ENCODE measurements at places on chromosomes 6 and 20.

- DNase-seq, result no peak
Observed at GRCh38 chr6:2764610-2765165, 505 bp upstream of the WRNIP1 start.

GRCh38 chr6:115220551-115221159, 840.0 kb downstream of the FRK start:
- no peak for DNase-seq

GRCh38 chr6:30547454-30547853, 8.8 kb downstream of the GNL1 start:
- DNase-seq, result no peak

- no peak for DNase-seq
Observed at GRCh38 chr6:106858653-106859092, 115.9 kb downstream of the CD24 start.

GRCh38 chr6:11072101-11072500, 21.5 kb upstream of the SMIM13 start:
- DNase-seq, result no peak

DNA sequence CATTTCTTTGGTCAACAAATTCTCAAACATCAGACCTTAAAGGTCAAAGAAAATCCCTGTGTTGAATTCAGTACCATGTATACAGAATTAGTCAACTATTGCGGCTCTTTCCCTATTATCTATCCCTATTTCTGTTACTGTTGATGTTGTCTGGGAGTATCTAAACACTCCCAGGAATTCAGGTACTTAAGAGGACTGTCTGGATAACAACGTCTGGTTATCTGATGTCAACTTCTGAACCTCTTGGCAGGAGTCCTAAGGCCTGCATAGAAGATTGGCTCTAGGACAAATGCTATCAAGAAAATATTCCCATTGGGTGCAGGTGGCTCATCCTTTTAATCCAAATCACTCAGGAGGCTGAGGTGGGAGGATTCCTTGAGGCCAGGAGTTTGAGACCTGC, 255.6 kb downstream of the KHDC1L start:
- no peak for DNase-seq

GRCh38 chr6:156281266-156281665, 495.9 kb upstream of the ARID1B start:
- DNase-seq, result no peak

- no peak for DNase-seq
Observed at GRCh38 chr6:123575188-123575587, 61.6 kb downstream of the TRDN start.

- no peak for DNase-seq
Observed at GRCh38 chr6:75327807-75328206, 43.2 kb upstream of the TMEM30A start.

- DNase-seq, result peak; percentile 10
Observed at GRCh38 chr6:26250698-26251044, 114.3 kb upstream of the BTN3A2 start.

DNA sequence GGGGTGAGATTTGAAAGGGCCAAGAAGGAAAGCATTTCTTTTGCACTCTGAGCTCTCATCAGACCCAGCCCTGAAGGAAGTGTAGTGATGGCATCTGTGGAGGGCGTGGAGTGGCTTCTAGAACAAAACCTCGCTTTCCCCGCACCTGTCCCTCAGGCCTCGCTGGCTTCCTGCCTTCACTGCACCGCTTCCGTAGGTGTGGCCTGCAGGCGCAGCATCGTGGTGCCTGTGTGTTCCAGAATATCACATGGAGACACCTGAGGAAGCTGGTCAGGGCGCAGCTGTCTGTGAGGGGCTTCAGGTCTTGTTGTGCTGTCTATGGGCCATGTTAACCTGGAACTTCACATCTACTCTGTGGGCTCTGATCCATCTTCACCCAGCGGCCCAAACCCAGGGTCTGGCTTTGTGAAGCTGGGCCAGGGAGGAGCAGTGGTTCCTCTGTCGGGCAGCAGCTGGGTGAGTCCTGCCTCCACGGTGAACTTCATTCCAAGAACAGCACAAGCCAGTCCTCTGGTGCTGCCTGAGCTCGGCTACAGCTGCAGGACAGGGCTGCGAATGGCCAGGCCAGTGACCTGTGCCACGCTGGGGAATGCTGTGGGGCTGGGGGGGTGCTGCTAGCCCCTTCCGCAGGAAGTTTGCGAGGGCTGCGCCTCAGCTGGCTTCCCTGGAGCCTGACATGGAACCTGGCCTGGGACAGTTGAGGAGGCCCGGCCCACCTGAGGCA, 40.9 kb downstream of the DSTN start:
- DNase-seq, result no peak

DNA sequence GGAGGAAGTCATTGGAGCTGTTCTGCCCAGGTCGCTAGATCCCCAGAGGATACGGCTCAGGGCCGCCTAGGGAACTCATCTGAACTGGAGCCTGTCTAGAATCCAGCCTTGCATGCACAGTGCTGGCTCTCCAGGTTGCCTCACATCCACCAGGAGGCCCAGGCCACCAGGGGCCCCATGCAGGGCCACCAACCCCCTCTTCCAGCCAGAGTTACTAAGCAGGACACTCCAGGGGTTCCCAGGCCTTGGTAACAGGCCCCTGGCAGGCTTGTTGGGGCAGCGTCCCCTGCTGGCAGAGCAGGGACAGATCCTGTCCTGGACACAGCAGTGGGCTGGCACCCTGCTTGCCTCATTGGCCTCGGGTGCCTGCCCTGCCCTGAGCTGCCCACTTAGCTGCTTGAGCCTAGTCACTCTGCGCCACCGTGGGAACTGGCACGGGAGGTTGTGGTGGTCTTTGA, 35.3 kb downstream of the EFCAB8 start:
- DNase-seq, result no peak

DNA sequence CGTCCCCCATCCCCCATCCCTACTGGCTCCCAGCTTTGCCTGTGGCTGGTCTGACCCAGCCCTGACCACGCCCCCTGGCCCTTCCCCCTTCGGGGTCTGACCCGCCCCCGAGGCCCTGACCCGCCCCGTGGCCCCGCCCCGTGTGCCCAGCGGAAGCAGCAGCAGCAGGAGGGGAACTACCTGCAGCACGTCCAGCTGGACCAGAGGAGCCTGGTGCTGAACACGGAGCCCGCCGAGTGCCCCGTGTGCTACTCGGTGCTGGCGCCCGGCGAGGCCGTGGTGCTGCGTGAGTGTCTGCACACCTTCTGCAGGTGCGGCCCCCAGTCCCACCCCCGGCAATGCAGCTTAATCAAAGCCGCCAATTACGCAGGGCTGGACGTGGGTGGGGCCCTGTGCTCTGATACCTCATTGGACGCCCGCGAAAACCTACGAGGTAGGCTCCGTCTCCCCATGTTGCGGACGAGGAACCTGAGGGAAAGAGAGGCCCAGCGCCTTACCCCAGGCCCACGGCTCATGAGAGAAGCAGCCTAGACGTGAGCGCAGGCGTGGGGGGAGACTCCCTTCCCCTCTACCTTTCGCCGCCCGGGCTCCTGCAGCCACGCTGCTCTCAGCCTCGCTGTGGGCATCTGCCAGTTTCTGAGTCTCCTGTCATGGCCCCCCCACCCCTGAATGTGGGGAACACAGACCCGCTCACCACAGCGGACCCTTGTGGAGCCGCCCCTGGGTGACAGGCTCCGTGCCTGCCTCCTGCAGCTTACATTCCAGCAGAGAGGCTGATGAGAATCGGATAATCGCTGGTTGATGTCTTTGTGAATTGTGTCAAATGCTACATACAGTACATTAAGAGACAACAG, 12.8 kb downstream of the RBCK1 start:
- DNase-seq, result no peak

GRCh38 chr20:54113566-54113965, 43.2 kb upstream of the BCAS1 start:
- DNase-seq, result no peak

DNA sequence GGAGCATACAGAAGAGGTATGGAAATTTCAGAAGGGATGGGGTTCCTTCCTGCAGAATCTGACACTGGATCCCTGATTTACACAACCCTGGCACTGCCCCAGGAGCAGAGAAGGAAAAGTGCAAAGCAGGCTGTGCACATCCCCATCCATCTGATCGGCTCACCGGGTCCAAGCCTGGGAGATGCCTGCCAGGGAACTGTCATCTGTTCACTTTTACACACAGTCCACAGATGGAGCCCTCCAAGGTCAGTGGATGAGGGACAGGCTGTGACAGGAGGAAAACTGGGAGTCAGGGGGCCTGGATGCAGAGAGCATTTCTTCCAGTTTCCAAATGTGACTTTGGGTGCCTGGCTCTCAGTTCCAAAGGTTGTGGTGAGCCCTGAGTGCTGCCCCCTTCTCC, 11.0 kb upstream of the SYNDIG1 start:
- DNase-seq, result no peak

DNA sequence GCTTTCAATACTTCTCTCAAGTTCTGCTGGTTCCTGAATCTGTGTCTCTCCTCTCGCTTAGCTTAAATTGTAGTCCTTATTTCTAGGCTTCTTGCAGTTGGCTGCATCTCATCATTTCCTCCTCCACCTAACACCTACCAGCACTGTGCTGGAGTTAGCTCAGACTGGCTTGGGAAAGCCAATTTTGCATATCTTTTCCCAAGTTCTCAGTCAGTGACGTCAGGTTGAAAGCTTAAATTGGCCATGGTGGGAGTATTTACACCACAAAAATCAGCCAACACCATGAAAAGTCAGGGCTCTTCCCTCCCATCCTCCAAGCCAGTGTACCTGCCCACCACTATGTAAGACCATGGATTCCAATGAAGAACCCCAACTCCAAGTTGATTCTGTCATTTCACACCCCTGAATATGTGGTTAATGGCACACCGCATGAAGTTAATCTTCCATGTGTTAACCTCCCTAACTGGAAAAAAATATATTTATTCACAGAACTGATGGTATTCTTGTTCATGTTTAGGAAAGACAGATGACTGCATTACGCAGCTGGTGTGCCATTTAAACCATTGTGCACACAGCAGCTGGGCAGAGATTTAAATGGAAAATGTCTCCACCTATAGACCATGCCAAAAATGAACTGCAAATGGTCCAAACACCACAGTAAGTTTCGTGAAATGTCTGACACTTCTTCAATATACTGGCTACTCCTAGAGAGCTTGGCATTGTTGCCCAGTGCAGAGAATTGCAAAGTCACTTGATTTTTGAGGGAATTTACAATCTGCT, 274.1 kb upstream of the MAP3K7 start:
- DNase-seq, result no peak

GRCh38 chr6:123925842-123926399, 122.3 kb downstream of the NKAIN2 start:
- DNase-seq, result no peak

GRCh38 chr20:40880063-40880728, 148.4 kb upstream of the TOP1 start:
- DNase-seq, result no peak

DNA sequence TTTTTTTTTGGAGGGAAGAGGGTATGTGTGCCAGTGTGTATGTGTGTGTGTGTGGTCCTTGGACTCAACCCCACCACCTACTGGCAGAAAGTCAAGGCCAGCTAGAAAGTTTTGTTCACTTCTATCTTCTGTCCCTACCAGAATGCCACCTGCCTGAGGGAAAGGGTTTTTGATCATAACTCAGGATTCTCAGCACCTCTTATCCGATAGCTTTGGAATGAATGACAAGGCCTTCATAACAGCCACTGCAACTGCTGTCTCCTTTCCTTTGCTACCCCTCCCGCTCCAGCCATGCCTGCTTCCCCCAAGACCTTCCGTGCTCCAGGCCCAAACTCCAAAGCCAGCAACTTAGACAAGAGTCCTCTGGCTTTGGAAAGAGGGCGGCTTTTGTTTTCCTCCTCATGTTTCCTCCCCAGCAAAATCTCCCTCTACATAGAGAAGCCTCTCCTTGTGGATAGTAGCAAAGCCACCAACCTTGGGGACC, 18.7 kb downstream of the BTN3A1 start:
- no peak for DNase-seq

DNA sequence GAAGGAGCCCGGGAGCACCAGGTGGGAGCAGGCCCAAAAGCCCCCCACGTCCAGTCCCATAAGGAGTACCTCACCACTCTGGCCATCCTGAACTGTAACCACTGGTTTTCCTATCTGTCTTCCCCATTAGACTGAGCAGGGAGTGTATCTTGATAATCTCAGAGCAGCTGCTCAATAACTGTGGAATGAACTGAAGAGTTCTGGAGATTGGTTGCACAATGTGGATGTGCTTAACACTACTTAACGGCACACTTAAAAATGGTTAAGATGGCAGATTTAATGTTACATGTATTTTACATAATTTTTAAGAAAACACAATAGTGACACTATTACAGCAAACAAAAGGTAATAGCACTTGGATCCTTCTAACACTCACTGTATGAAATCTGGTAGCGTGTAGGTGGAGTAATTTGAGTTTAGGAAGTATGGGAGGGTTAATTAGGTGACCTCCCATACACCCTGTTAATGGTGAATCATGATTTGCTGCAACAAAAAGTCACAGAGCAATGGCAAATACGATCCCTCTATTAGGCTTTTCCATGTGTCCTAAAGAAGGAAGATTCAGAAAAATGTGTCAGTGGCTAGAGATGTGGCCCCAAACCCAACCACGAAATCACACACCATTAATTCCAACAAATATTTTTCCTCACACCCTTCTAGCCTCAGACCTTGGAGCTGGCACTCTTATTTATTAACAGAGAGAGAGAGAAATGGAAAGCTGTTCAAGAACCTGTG, 18.4 kb downstream of the TRAM2 start:
- DNase-seq, result no peak

- DNase-seq, result no peak
Observed at GRCh38 chr6:24079076-24079475, 46.9 kb upstream of the NRSN1 start.

DNA sequence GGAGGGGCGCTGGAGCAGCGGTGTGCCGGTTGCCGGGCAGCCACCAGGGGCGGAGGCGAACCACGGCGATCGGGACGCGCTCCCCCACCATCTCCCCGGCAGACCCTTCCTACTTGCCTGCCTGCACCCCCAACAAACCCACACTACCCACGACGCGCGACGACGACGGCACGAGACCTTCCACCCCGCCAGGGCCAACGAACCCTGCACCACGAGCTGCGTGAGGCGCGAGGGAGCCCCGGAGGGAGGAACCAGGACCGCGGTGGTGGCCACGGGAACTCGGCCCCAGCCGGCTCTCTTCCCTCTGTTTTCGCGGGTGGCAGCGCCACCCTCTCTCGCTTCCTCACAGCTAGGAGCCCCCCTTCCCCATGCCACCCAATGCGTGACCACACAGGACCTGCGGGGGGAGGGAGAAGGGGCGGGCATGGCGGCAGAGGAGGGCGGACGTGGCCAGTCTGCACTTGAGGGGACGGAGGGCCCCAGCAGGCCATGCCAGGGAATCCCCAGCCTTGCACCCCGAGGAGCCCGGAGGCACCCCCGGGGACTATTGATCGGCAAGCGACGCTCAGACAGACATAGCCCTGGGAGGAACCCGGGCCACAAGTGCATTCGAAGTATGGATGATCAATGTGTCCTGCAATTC, 1516.4 kb upstream of the DEFB115 start:
- DNase-seq, result no peak

GRCh38 chr6:11628562-11628961, 91.0 kb downstream of the TMEM170B start:
- DNase-seq, result no peak

DNA sequence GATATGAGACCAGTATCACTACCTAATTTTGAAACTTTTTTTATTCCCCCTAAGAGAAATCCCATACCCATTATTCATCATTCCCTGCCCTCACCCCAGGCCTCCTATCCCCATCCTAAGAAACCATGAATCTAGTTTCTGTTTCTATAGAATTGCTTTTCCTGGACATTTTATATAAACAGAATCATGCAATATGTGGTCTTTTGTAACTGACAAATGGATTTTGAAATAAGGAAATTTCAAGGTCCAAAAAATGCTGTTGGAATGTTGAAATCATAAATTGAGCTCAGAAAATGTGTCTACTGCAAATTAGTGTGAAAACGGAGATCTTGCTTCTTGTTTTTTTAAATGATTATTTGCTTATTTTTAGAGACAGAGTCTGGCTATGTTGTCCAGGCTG, 25.1 kb downstream of the RNF217 start:
- no peak for DNase-seq

GRCh38 chr6:132482581-132482980, 30.3 kb downstream of the STX7 start:
- DNase-seq, result no peak

Measured in activated naive CD4-positive, alpha-beta T cell (primary cell).